ENCODE measurements at places on chromosomes 1 and 21.

DNA sequence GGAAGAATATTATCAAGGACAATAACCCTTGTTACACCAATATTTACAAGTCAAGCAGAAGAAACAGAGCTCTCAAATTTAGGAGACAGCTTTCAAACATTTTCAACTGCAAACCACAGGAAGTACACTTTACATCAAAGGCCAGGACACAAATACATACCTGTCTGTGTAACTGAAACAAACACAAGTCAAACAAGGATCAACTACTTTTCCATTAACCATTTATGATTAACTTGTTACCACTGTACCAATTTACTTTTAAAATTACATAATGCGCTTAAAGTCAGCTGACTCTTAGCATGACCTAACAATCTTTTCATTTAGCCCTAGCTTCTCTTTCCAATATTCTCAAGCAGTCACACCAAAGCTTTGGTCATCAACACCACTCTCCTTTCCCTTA is 43.5 kb downstream of the TRIM33 start:
- DNase-seq, result no peak

- no peak for DNase-seq
Measured at GRCh38 chr1:200073286-200073637, 45.8 kb downstream of the NR5A2 start.

DNA sequence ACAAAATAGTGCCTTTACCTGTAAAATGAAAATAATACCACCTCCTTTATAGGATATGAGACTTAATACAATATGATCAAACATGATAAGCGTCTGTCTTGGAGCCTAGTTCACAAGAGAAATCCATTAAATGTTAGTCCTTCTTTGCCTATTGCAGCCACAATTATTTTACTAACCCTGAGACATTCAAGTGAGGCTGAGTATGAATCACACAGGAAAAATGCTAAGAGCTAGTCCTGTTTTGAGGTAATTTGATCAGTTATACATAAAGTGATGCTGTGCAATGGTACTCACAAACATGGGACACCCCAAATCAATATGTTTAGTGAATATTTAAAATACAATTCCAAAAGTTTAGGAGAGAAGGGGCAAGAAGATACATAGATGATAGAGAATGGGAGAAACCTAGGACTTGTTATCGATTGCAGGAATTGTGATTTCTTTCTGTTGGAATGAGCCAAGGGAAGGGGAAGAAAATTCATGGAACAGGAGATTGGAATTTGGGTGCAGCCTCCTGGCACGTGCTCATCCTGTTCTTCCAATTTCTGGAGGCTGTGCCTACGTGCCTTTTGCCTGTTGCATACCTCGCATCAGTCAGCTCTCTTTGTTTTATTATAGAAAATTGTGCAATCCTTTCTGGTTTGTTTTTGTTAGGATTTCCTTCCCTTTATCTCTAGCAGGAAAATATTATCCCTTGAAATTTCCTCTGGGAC is 39.9 kb upstream of the BACH1 start:
- DNase-seq, result peak; percentile 59

GRCh38 chr1:230280054-230280795 is 145.9 kb downstream of the PGBD5 start:
- no peak for DNase-seq

- no peak for DNase-seq
Measured at GRCh38 chr1:161127649-161128048, 4.8 kb downstream of the DEDD start.

GRCh38 chr1:174964261-174964971 is 35.3 kb upstream of the CACYBP start:
- no peak for DNase-seq

DNA sequence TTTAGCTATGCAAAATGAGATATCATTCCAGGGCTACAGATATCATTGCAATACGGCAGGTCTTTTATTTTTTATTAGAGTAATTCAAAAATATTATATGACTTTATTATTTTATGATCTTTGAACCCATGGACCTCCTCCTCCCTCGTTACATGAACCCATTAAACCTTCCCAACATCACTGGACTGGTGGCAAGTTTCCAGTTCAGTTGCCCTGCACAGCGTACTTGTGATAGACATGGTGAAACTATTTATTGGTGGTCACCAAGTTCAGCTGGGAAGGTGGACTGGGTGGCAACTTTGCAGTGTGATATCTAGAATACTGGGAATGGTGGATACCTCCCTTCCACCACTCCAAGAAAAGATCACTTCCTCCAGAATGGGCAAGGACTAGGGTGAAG is 52.5 kb downstream of the SLC30A10 start:
- DNase-seq, result no peak

DNA sequence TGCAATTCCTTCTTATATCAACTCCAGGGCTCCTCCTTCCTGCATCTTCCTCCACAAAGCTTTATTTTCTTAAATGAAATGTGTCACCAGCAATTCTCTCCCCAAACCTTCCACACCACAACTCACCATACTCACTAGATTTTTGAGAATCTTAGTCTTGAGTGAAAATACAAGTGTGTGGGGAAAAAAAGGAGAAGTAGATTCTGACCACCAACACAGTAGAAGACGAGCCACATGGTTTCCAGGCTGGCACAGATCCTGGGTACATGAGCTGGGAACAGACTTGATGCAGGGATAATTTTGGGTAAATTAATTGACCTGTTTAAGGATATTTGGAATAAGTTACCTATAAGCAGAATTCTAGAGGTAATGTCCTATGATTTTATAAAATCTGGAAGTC is 72.8 kb upstream of the KCNJ15 start:
- no peak for DNase-seq

- no peak for DNase-seq
Measured at GRCh38 chr1:164611754-164612642, 53.0 kb downstream of the PBX1 start.

- DNase-seq, result no peak
Measured at GRCh38 chr1:223794136-223794880, 51.4 kb downstream of the TP53BP2 start.

DNA sequence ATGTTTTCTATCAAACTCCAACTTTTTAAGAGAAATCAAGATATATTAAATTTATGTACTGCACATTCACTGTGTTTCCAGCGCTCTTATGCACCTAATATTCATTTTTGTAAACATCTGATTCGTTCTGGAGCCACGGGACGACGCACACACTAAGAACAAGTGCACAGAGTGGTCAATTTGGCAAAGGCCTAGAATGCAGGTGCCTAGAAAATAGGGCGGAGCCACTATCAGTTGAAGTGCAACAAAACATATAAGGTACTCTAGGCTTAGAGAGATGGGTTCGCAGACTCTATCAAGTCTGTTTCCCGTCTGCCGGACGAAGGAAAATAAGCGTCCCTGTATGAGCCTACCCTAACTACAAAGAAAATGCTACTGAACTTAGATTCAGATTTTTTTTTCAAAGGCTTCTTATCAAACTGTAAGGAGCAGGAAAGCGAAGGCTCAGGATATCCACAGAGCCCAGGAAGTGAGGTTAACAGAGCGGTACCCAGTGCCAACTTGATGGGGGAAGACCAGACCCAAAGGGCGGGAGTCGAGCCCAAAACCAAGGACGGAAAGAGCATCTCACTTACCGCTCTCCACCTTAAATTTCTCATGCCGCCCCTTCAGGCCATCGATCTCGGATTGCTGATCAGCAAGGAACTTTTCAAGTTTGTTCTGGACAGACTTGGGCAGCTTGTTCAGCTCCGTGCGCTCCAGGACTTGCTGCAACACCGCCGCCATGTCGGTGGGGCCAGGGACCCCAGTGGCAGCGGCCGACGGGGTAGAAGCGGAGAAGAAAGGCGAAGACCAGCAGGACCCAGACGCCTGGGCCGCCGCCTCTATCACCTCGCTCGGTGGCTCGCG is 526 bp downstream of the TPR start:
- DNase-seq, result no peak

- DNase-seq, result no peak
Measured at GRCh38 chr1:170864238-170864637, 71.1 kb upstream of the MROH9 start.

- DNase-seq, result no peak
Measured at GRCh38 chr21:37207441-37208009, 59.6 kb downstream of the VPS26C start.

- no peak for DNase-seq
Measured at GRCh38 chr1:19413999-19414398, 71.3 kb downstream of the CAPZB start.

DNA sequence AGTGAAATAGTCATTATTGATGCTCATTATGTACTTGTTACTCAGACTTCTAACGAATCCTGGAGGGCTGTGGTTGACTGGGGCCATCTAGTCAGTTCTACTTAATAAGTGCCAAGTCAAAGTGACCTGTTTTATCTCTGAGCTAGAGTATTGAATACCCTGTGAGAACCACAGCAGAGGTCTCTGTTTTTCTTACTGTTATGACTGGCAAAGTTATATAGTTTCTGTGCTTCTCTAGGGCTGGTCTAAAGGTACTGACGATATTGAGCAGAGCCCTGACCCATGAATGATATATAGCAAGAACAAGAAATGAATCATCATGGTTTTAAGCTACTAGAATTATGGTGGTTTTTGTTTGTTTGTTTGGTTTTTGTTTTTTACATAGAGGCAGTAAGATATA is 555.8 kb downstream of the PLA2G4A start:
- no peak for DNase-seq

DNA sequence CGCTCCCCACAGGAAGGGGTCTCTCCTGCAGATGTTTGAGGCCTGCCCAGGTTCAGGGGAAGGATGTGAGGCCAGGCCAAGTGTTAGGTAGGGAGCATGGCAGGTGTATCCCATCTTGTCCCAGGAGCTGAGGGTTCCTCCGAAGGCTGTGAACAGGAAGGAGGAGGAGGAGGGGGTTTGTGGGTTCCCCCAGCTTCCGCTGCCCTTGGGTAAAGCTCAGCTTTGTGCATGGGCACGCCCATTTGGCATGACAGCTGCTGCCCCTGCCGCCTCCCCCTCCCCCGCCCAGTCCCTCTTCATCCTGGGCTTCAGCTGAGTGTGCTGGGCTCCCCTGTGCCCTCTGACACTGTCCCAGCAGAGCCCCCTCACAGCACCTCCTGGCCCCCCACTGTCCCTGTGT is 25.5 kb downstream of the TNFRSF8 start:
- DNase-seq, result no peak

GRCh38 chr1:160351629-160352028 is 8.4 kb downstream of the NCSTN start:
- no peak for DNase-seq

GRCh38 chr1:66576645-66577044 is 42.7 kb downstream of the SGIP1 start:
- no peak for DNase-seq

GRCh38 chr1:155961937-155962336 is 16.4 kb downstream of the ARHGEF2 start:
- DNase-seq, result peak; percentile 74

DNA sequence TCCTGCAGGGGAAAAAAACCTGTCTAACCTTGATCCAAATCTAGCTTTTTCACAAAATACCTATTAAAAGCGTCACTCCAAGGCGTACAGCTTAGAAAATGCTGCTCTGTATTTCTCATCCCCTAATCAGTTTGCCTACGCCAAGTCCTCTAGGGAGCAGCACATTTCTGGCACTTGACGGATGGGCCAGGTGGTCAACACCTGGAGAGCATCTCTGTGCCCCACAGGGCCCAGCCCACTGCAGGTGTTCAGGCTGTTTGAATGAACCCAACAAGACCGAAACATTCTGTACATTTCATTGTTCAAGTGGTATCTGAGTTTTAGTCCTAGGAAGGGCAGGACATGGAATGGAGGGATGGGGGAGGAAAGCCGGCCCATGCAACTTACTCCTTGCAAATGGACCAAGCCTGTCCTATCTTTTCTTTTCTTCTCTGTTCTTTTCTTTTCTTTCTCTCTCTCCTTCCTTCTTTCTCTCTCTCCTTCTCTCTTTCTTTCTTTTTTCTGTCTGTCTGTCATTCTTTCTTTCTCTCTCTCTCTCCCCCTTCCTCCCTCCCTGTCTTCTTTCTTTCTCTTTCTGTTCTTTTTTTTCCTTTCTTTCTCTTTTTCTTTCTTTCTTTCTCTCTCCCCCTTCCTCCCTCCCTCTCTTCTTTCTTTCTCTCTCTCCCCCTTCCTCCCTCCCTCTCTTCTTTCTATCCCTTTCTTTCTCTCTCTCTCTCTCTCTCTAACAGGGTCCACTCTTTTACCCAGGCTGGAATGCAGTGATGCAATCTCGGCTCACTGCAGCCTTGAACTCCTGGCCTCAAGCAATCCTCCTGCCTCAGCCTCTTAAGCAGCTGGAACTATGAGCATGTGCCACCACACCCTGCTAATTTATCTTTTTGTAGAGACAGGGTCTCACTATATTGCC is 29.1 kb downstream of the IGFN1 start:
- DNase-seq, result no peak

GRCh38 chr1:11615090-11615489 is 39.1 kb downstream of the FBXO2 start:
- DNase-seq, result no peak

- no peak for DNase-seq
Measured at GRCh38 chr1:173205146-173206051, 1.7 kb downstream of the TNFSF4 start.

DNA sequence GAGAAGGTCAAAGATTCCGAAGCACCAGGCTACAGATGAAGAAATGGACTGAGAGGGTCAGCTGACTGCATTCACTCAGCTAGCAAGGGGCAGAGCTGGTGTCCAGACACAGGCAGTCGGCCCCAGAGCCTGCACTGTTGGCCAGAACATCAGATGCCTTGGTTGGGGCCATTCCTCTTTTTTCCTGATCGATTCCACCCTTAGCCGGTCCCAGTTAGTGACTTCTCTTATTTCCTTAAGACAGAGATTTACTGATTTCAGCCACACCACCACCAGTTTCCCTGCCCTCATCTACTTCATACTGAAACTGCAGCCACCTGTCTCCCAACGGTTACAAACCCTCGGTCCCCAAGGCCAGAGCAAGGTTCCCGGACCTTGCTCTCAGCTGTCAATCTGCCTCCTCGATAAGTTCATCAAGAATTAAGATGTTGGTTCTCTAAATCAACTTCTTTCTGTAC is 11.5 kb downstream of the CD58 start:
- no peak for DNase-seq

DNA sequence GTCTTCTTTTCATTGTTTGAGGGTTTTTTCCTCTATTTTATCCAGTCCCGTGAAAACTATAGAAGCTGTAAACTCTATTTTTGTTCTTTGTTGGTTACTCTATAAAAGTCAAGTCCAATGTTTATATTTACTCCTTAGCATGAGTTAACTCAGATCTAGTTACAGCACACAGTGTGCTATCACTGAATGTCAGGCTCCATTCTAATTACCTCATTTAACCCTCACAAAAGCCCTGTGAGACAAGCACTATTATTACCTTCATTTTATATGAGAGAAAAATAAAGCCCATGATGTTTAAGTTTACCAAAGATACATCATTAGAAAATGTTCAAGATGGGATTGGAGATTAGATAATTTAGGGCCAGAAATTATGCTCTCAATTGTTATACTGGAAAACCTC is 251.4 kb upstream of the SNX7 start:
- DNase-seq, result no peak

DNA sequence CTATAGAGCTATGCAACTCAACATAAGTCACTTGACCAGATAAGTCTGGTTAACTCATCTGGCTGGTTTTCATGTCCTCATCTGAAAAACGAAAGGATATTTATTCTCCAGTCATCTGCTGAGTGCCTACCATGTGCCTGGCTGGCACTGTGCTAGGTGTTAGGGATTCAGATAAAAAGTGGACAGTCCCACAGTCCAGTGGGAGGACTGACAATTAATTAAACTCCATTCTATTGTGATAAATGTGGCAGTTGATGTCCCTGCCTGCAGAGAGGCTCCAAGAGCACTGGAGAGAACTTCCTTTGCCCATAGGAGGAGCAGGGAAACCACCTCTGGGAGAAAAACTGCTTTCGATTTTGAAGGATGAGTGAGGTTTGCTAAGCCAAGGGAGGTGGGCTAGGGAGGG is 5.4 kb downstream of the NUAK2 start:
- no peak for DNase-seq
